ENCODE measurements at places on chromosomes 1 and 21.

DNA sequence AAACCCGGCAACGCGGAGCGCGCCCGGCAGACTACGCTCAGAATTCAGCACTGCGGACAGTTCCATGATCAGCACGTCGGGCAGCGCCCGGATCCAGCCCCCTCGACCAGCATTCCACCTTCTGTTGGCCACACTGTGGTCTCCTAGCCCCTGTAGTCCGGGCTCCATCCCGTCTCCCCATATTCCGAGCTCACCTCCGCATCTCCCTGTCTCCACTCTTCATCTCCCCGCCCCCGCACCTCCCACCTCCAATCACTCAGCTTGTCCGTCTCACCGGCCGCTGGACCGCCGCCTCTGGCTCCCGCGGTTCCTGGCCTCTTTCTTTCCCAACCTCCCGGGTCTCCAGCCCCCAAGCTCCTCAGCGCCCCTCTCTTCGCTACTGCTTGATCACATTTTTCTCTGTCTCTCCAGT lies 500 bp downstream of the EPHA10 start:
- DNase-seq: peak; percentile 81

DNA sequence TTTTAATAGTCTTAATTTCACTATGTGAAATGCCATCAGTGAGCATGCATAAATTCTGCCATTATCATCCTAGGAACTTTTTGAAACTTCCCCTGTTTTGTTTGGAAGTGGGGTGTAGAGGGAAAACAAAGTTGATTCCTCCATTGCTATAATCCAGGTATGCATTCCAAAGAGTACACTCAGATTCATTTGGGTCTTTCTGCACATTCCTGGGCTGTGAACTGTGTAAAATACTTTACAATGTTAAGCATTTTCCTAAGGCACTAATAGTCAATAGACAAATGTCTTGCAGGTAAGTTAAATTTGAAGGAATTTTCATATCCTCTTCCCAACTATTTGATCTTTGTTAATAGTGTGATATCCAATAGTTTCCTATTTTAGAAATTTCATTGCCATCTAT lies 36.2 kb downstream of the SGIP1 start:
- no peak for DNase-seq

DNA sequence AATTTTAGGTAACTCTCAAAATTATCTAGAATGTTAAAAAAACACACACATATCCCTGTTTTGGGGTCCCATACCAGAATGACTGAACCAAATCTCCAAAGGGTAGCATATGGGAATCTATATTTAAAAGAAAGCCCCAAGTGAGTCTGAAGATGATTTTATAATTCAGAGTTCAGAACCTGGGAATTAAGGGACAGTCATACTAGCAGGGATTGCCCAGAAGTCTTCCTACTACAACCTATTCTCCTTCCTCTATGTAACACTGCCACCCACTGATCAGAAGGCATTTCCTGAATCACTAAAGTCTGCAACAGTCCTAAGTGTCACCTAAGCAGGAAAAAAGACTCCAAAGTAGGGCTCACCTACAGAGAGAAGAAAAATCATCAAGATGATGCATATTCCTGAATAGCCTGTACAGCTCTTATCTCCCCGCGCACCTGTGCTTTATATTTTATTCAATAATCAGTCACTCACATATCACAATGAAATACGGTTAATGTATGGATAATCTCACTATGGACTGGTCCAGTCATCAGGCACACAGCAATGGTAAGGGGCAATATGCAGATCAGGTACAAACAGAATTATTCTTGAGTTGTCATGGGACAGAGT lies 4.9 kb downstream of the RGS1 start:
- no peak for DNase-seq

- DNase-seq: no peak
These were observed 150.0 kb downstream of the CASZ1 start for GRCh38 chr1:10646347-10646861.

DNA sequence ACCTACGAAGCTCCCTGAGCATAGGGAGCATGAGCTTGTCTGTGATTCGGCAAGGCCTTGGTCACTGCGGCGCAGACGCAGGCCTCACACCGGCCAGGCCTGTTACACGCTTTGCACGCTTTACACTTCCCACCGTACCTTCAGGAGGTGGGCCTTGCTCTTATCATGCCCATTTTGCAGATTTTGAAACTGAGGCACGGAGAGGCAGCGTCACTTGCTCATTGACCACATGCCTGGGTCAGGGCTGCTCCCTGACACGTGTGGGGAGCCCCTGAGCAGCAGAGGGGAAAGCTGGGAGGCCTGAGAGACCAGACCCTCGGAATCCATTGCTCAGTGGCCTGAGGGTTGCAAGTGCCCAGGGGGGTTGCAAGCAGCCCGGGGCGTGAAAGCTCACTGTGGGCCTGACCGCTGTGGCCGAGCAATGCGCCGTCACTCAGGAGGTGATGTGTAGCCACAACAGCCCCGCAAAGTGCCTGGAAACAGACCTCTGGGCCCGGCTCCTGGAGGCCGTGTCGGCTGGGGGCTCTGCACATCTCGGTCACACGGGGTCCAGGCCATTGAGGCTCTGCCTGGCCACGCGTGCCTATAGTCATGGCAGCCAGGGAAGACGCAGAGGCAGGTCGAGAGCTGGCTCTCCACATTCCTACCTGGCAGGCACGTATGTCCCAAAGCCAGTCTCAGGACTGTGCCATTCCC lies 6.9 kb downstream of the ARHGEF16 start:
- DNase-seq: no peak

- no peak for DNase-seq
These were observed 39.5 kb upstream of the A3GALT2 start for GRCh38 chr1:33360367-33360766.

GRCh38 chr21:14825514-14825974 lies 239.3 kb downstream of the NRIP1 start:
- DNase-seq: no peak

DNA sequence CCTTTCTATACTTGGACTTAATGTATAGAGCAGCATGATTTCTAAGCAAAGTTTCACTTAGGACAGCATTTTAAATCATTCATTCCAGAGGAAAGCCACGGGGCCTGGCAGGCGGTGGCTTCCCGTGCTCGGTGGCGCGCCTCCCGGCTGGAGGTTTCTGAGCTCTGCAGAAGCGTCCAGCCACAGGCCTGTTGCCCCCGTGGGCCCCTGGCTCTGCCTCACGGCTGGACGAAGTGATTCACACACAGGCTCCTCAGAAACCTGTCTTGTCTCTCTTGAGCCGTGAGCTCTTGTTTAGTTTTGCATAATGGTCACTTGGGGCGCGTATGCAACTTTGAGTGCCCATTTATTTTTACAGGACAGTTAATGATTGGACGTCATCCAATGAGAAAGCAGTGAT lies 22.1 kb upstream of the DIP2A start:
- DNase-seq: no peak

DNA sequence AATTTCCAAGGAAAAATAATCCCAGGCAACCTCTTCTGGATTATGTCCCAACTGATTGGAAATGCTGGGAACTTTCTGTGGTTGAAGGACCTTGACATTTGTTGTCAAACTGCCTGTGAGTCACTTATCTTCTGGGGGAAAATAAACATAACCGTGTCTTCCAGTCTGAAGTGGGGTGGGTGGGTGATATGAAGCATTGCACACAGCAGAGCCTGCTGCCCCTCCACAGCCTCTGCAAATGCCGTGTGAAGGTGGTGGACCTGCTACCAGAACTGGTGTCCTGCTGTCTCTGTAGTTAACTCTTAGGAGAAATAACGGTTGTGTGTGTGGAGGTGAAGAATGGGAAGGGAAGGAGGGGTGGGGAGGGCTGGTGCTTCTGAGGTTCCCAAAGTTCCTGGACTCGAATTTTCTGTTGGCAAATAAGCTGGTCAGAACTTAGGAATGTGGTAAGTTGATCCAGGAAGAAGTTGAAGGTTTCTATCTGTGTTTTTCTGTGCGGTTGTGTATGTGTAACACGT lies 23.2 kb downstream of the GALNT2 start:
- no peak for DNase-seq

DNA sequence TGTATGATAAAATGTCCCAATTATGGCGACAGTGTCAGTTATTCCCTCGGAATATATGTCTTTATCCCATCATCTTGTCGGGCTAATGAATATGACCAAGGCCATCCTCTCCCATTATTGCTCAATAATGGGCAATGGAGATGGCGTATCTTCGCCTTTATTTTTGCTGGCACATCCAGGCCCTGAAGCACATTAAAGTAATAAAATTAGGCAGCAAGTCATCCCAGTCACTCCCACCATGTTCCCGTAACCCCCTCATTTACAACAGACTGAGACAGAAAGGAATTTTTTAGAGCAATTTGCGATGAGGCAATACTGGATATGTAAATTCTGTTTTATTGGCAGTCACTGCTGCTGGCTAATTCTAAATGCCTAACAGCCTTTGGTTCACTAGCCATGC lies 35.3 kb downstream of the CLIC6 start:
- no peak for DNase-seq

GRCh38 chr1:163357378-163357777 lies 35.6 kb downstream of the NUF2 start:
- no peak for DNase-seq

- no peak for DNase-seq
These were observed 48.1 kb downstream of the ELAPOR1 start for GRCh38 chr1:109161858-109162606.

DNA sequence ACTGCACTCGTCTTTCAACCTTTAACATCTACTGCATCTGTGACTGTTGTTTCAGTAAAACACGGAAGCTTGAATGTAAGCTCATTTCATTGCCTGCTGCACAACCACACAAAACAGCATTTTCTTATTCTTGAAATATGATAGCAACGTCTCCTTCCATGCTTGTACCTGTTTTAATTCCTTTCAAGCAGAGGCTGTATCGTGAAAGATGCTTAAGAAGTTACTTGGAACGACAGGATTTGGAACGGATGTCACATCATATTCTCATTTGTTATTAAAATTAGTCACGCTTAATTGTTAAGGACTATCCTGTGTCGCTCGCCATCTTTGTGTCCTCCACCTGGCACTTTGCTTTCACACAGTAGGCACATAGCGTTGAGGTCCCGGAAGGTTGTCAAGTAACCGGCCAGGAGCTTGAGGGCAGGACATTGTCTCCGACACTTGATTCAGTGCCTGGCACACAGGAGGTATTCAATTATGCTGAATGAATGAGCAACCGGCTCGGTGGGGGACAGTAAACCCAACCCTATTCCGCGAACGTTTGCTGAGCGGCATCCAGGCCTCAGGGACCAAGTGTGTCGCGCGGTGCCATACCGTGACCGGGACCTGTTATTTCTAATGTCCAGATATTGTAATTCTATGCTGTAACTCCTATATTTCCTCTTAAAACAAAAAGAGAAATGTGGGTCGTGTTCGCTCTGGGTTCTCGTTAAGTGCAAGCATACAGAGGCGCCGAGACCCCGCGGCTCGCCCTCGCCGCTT lies 499 bp upstream of the SH3GLB1 start:
- DNase-seq: peak; percentile 57

- no peak for DNase-seq
These were observed 15.2 kb downstream of the EPHX1 start for GRCh38 chr1:225825078-225825477.

DNA sequence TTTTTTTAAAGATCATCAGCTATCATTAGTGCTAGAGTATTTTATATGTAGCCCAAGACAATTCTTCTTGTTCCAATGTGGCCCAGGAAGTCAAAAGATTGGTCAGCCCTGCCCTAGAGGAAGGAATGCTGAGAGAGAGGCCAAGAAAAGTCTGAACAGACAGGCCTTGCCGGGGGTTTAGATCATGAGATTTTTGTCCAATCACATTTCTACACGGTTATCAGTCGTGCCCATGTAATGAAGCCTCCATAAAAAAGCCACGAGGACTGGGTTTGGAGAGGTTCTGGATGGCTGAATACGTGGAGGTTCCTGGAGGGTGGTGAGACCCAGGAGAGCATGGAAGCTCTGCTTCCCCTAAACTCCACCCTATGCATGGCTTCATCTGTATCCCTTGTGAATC lies 24.3 kb upstream of the ENO1 start:
- no peak for DNase-seq

- DNase-seq: no peak
These were observed 20.5 kb downstream of the DSTYK start for GRCh38 chr1:205190845-205191577.

DNA sequence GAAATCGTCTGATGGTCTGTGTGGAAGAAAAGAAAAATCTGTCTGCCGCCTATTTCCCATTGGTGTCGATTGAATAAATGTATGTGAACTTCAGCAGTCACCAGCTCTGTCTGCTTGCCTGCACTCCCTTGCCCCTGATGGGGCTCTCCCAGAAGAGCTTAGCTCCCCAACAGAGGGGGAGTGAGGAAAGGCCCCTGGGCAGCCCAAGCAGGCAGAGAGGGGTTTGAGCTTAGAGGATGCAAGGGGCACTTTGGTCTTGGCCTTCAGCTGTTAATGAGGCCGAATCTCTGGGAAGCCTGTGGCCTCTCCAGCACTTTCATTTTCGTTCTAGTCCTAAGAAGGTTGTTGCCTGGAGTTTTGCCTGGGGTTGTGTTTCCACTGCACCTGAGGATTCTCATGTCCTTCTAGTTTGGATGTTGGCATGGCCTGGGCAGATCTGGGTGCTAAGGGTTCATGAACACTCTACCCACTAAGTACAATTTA lies 2.8 kb downstream of the FOXD2 start:
- DNase-seq: peak; percentile 45

- no peak for DNase-seq
These were observed 25.6 kb downstream of the LRRC41 start for GRCh38 chr1:46277658-46278373.

DNA sequence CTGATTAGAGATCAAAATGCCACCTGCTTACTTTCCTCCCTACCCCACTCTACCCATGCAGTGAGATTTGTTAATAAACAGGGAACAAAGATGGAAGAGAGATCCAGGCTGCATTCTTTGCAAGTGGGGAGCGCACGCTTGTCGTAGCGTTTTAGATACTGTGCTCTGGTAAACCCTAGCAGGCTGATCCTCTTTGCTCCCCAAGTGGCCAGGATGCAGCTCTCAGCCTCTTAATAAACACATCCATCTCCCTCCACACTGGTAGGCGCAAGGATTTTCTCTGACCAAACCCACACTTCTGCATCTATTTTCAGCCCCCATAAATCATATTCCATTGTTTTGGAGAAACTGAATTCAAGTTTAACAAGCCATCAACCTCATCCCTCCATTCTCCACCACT lies 2.9 kb downstream of the PGBD5 start:
- DNase-seq: no peak

DNA sequence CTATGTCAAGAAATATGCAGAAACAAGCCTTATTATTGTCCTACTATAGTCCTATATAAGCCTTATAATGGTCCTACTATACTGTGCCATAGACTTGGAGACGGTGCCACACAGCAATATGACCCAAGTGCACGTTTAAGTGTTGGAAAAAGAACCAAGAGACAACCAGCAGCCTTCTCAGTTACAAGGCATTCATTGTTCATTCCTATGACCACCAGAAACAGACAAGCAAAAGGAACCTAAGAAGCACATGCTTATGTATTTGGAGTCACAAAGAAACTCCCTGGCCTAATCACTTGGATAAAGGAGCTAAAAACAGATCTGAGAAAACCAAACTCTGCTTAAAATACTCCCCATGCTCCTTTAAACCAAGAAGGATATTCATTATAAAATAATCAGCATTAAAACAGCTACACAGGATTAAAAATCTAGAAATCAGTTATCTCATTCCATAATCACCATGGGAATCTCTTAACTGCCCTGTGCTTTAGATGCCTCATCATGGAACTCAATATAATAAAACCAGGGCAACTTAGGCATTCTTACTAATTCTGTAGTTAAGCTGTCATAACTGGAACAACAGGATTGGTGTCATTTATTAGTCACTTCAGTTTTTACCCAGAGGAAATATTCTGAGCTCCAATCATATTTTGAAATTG lies 7.0 kb downstream of the COLGALT2 start:
- no peak for DNase-seq
